ENCODE measurements at places on chromosomes 11 and 22.

GRCh38 chr11:69646493-69647389 is 5.8 kb downstream of the CCND1 start:
- H3K4me1 ChIP-seq, result peaks cover 5% of the 10 kb centered on the region
- H3K36me3 ChIP-seq, result no peaks in the 10 kb centered on the region
- H3K4me3 ChIP-seq, result no peak overlapping the region
- no peak for DNase-seq

DNA sequence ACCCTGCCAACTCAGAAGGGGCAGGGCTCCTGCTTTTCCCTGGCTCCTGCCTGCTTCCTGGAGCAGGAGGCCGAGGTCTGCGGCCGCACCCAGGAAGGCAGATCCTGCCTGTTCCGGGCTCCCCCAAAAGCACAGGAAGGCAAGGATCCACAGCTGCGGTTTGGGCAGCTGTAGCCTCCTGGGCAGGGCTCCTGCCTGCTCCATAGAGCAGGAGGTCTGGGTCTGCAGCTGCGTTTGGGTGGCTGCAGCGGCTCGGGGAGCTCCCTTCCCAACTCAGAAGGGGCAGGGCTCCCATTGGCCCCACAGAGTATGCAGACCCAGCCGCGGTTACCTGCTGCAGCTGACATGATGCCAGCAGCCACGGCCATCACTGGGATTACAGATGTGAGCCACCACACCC is 5.5 kb downstream of the UPK2 start:
- no peaks in the 10 kb centered on the region for H3K36me3 ChIP-seq
- H3K4me3 ChIP-seq, result no peak overlapping the region
- H3K27ac ChIP-seq, result no peak overlapping the region
- no peaks in the 10 kb centered on the region for H3K27me3 ChIP-seq
- DNase-seq, result no peak
- H3K4me1 ChIP-seq, result no peaks in the 10 kb centered on the region

DNA sequence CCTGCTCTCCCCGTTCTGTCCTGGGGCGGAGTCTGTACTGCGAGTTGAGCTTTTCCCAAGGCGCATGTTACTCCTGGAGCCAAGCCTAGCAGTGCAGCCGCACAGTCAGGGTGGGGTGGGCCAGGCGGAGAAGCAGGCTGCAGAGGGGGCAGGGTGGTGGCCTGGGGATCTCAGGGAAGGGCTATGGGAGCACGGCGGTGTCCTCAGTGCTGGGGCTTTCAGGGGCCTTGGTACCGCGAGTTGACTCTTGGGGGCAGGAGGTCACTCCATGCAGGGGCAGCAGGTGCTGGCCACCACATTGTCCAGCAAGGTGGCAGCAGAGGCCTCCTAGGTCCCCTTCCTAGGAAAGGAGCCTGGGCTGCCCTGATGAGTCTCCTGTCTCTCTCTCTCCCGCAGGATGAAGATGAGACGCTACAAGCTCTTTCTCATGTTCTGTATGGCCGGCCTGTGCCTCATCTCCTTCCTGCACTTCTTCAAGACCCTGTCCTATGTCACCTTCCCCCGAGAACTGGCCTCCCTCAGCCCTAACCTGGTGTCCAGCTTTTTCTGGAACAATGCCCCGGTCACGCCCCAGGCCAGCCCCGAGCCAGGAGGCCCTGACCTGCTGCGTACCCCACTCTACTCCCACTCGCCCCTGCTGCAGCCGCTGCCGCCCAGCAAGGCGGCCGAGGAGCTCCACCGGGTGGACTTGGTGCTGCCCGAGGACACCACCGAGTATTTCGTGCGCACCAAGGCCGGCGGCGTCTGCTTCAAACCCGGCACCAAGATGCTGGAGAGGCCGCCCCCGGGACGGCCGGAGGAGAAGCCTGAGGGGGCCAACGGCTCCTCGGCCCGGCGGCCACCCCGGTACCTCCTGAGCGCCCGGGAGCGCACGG is 14.9 kb upstream of the MIEF1 start:
- no peaks in the 10 kb centered on the region for H3K36me3 ChIP-seq
- no peaks in the 10 kb centered on the region for H3K27me3 ChIP-seq
- no peak overlapping the region for H3K27ac ChIP-seq
- H3K4me1 ChIP-seq, result no peaks in the 10 kb centered on the region

GRCh38 chr22:24393012-24393559 is 34.3 kb upstream of the ADORA2A start:
- H3K27me3 ChIP-seq, result no peaks in the 10 kb centered on the region
- no peak for DNase-seq
- H3K4me1 ChIP-seq, result no peaks in the 10 kb centered on the region
- H3K36me3 ChIP-seq, result no peaks in the 10 kb centered on the region
- peak overlapping the region; percentile 30 for H3K27ac ChIP-seq
- H3K4me3 ChIP-seq, result no peak overlapping the region

- peak overlapping the region; percentile 91 for H3K27ac ChIP-seq
- H3K4me1 ChIP-seq, result peaks cover 32% of the 10 kb centered on the region
- no peak overlapping the region for H3K4me3 ChIP-seq
- no peaks in the 10 kb centered on the region for H3K27me3 ChIP-seq
- no peak for DNase-seq
Measured at GRCh38 chr11:75344186-75344585, 7.3 kb downstream of the ARRB1 start.

DNA sequence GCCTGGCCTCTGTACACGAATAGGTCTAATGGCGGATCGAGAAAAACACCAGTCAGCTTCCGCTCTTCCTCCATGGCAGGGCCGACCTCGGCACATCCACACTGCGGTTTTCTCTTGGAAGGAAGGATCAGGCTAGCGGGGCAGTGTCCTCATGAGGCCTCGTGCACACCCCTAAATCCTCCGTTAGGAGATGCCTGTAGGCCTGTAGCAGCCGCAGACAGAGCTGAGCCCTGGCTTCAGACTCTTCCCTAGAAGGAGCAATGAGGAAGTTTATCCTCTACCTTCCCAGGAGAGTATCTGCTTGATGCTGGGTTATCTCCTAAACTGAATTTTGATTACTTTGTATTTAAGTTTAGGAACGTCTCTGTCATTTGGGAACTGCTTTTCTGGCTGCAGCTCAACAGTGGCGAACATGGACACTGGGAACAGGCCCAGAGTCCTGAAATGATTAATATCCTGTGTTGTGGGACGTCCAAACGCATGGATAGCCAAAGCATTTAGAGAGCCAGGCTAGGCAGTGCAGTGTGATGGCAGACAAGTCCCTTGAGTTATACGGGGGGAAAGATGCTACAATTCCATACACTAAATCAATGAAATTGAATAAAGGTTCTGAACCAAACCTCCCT is 16.5 kb upstream of the BMAL1 start:
- peaks cover 26% of the 10 kb centered on the region for H3K4me1 ChIP-seq
- H3K27ac ChIP-seq, result peak overlapping the region; percentile 91
- H3K4me3 ChIP-seq, result no peak overlapping the region
- no peaks in the 10 kb centered on the region for H3K36me3 ChIP-seq

GRCh38 chr11:11081776-11082175 is 223.9 kb upstream of the ZBED5 start:
- H3K27ac ChIP-seq, result no peak overlapping the region
- H3K4me3 ChIP-seq, result no peak overlapping the region
- no peaks in the 10 kb centered on the region for H3K27me3 ChIP-seq
- no peaks in the 10 kb centered on the region for H3K36me3 ChIP-seq
- no peaks in the 10 kb centered on the region for H3K4me1 ChIP-seq

DNA sequence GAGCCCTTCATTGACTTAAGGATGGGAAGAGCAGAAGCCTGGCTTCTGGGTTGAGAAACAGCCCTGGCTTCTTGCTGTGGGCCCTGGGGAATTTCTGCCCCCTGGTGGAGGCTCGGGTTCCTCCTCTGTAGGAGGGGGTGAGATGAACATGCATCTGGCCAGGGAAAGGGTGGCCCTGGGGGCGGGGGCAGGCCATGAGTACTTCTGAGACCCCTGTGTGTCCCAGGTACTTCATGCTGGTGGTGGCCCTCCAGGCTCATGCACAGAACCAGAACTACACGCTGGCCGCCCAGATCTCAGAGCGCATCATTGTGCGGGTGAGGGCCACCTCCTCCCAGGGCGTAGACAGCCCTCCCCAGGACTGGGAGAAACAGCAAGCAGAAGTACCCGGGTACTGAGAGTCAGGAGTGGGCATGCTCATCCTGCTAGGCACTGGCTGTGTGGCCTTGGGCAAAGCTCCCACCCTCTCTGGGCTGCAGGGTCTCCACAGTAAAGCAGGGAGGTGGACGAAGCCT is 15.8 kb downstream of the TMEM258 start:
- H3K27ac ChIP-seq, result no peak overlapping the region
- H3K36me3 ChIP-seq, result no peaks in the 10 kb centered on the region
- H3K27me3 ChIP-seq, result no peaks in the 10 kb centered on the region
- H3K4me1 ChIP-seq, result no peaks in the 10 kb centered on the region
- H3K4me3 ChIP-seq, result no peak overlapping the region

GRCh38 chr11:37671321-37671720 is 1073.3 kb upstream of the RAG2 start:
- H3K36me3 ChIP-seq, result no peaks in the 10 kb centered on the region
- no peak for DNase-seq
- H3K27ac ChIP-seq, result no peak overlapping the region

DNA sequence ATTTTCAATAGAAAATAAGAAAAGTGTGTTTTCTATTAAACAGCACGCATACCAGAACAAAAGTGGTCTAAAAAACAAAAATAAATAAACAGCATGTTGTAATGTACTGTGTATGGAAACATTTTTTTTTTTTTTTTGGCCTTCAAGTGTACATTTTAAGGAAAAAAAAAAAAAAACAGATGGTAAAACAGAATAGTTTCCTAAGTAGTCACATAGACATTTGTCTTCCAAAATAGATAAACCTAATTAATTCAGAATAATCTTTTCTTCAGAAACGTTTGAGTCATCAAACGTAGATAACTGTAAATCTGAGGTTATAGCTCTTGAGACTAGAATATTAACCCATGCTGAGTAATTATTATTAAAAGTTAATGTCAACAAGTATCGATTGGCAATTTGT is 396 bp upstream of the CFAP300 start:
- no peak for DNase-seq
- no peaks in the 10 kb centered on the region for H3K4me1 ChIP-seq
- peak overlapping the region; percentile 67 for H3K4me3 ChIP-seq
- H3K27ac ChIP-seq, result peak overlapping the region; percentile 87
- H3K27me3 ChIP-seq, result no peaks in the 10 kb centered on the region

- H3K27ac ChIP-seq, result no peak overlapping the region
- DNase-seq, result no peak
- H3K27me3 ChIP-seq, result no peaks in the 10 kb centered on the region
- H3K4me3 ChIP-seq, result no peak overlapping the region
- no peaks in the 10 kb centered on the region for H3K4me1 ChIP-seq
Measured at GRCh38 chr11:37929100-37929653, 1331.1 kb upstream of the RAG2 start.

GRCh38 chr22:50734343-50734771 is 3.6 kb upstream of the ACR start:
- H3K27me3 ChIP-seq, result no peaks in the 10 kb centered on the region
- no peak overlapping the region for H3K4me3 ChIP-seq
- DNase-seq, result no peak
- H3K4me1 ChIP-seq, result no peaks in the 10 kb centered on the region
- H3K27ac ChIP-seq, result no peak overlapping the region

DNA sequence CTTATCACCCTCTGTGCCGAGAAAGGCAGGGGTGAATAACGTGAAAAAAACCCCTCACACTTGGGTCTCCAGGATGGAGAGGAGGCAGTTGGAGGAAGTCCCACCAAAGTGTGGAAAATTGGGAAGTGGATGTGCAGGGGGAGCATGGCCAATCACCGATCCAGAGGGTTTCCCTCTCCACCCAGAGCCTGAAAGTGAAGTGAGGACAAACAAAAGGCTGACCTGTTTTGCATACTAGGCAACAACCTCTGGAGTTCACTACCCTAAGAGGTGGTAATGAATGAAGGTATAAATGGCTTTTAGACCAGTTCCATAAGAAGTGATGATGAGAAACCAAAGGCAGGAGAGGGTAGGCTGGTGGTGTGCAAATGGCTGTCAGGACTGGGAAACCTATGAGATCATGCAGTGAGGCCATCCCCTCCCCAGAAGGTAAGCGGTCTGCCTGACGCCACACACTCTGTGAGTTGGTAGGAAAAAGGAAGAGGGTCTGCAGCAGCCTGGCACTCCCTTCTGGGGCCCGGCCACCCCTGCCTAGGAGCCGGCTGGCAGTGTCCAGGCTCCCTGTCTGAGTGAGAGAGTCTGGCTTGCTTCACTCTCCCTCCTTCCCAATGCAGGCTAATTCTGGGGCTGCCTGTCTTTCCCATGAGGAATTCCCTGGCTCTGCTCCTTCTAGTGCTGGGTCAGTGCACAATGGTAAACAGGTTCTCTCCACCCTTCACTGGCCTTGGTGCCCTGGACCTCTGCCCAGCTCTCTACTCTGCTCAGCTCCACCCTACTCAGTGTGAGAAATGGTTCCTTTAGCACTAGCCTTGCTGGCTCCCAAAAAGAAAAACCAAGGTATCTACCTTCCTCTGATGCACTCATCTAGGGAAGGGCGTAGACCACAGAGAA is 15.6 kb downstream of the TBC1D10A start:
- peak overlapping the region; percentile 88 for H3K27ac ChIP-seq
- DNase-seq, result peak; percentile 78
- no peaks in the 10 kb centered on the region for H3K36me3 ChIP-seq
- no peaks in the 10 kb centered on the region for H3K27me3 ChIP-seq
- H3K4me3 ChIP-seq, result peak overlapping the region; percentile 29

DNA sequence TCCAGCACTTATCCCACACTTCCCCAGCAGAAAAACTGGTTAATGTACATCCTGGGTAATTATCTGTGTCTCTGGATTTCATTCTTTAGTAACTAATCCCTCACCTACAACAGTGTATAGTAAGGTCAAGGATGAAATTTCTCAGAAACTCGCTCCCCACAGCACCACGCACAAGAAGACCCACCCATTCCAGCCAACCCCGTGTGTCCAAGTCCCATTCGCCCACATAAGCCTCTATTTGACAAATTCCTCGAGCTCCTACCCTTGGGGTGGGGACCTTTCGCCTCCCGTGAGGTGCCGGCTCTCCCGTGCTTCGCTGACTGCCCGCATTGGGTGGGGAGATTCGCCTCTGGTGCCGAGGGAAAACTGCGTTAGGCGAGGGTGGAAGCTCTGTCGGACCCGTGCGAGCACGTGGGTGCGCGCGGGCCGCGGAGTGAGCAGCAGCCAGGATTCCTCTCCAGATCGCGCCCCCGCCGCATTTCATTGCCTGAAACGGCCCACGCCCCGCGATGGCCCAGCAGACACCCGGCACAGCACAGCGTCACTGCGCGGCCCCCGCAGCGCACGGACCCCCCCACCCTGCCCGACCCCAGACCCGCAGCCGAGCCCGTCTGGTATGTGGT is 866 bp downstream of the EXPH5 start:
- no peak for DNase-seq
- H3K27ac ChIP-seq, result peak overlapping the region; percentile 95
- H3K36me3 ChIP-seq, result no peaks in the 10 kb centered on the region
- H3K4me3 ChIP-seq, result peak overlapping the region; percentile 64

GRCh38 chr11:45141171-45141570 is 5.3 kb upstream of the PRDM11 start:
- H3K36me3 ChIP-seq, result no peaks in the 10 kb centered on the region
- DNase-seq, result no peak
- no peaks in the 10 kb centered on the region for H3K27me3 ChIP-seq

All from breast epithelium (tissue), 4 donors.